AG09319 (cell line): ENCODE measurements at places on chromosomes 3 and 15.

DNA sequence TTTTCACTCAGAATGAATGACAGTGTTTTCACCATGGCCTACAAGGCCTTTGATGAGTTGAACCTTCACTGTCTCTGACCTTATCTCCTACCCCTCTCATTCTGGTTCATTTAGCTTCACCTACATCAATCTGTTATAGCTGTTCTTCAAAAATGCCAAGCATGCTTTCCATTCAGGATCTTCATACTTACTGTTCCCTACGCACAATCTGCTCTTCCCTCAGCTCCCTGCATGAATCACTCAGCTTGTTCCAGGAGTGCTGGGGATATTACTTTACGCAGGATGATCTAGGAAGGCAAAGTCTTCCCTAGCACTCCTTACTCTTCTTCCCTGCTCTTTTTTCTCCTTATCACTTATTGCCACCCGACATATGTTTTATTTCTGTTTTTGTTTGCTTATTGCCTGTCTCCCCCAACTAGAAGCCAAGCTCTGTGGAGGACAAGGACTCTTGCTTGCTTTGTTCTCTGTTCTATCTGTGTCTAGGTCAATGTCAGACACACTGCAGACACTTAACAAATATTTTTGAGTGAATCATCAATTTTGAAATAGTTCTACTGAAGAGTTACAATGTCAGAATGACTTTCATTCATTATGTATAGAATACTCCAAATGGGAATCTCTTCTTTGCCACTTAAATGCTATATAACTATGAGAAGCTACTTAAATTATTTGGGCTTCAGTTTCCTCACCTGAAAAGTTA is 238.3 kb upstream of the FEZF2 start:
- no peak for DNase-seq

- DNase-seq = no peak
These were observed 61.0 kb downstream of the TLE3 start for GRCh38 chr15:70036585-70037291.

GRCh38 chr3:120344349-120344748 is 4.8 kb downstream of the LRRC58 start:
- no peak for DNase-seq

GRCh38 chr15:39936681-39937080 is 2.8 kb downstream of the EIF2AK4 start:
- no peak for DNase-seq

DNA sequence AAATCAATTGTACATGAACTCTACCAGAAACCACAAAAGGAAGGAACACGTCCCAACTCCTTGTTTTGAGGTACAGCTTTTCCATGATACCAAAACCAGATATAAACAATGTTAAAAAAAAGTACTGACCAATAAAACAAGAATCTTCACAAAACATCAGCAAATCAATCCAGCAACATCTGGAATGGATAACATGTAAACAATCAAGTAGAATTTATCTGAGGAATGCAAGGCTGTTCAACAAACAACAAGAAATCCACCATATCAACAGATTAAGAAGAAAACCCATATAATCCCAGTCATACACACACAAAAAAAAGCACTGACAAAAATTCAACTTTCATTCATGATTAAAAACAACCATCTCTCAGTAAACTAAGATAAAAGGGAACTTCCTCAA is 26.7 kb downstream of the TJP1 start:
- no peak for DNase-seq

- DNase-seq = no peak
These were observed 23.5 kb upstream of the TNFSF10 start for GRCh38 chr3:172546628-172547214.

DNA sequence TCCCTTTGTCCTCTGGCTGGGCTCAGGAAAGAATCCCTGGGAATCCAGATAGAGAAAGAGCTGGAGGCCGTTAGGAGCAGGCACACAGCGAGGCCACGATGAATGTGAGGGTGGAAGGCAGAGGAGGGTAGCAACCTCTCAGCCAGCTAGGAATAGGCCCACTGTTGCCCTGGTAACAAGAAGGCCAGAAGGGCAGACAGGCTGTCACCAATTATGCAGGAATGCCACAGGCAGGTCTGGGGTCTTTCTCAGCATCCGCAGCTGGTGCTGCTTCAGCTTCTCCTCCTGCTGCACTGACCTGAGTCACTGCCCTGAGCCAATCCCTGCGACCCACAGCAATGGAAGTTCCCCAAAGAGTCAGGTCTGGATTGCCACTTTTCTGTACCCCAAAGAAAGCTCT is 62.8 kb upstream of the C3orf80 start:
- DNase-seq = no peak

GRCh38 chr3:188829576-188829975 is 342.2 kb upstream of the TPRG1 start:
- DNase-seq = no peak

DNA sequence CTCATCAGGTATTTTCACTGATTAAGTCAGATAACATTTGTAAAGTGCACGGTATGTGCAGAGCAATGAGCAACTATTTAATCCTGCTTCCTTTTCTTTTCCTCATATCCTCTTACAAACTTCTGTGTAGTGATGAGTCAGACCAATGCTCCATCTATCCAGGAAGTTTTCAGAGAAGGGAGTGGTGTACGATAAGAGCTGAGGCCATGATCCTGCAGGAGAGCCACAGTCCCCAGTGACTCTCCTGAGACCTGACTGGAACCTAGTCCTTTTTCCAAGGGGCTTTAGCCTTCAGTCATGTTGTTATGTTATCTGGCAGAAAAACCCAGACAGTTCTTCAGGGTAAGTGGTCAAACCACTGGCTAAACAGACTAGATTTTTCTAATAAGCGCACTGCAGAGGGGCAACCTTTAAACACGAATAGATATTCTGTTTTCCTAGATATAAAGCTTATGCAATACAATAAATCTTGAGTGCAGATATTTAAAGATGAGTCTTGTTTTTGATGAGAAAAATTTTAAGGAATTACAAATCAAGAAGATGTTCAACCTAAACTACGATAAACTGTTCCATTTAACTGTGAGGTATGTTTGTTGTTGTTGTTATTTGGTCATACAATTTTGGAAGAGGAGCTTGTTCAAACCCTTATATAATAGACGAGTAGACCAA is 110.5 kb upstream of the RAP2B start:
- no peak for DNase-seq

- no peak for DNase-seq
These were observed 680.6 kb downstream of the SQOR start for GRCh38 chr15:46315434-46315833.

GRCh38 chr15:68816795-68817303 is 3.8 kb downstream of the ANP32A start:
- DNase-seq = no peak

GRCh38 chr3:157488144-157488543 is 15.1 kb downstream of the VEPH1 start:
- DNase-seq = no peak

GRCh38 chr3:151620071-151620470 is 113.7 kb upstream of the AADACL2 start:
- no peak for DNase-seq
